ENCODE measurements at places on chromosomes 2 and 18.
A peak's percentile ranks its signal among the peaks of the same experiment; 100 is the strongest.

- no peak for DNase-seq
Measured at GRCh38 chr2:74004212-74005182, 19.8 kb downstream of the TET3 start.

GRCh38 chr2:241412144-241412543 lies 56.1 kb downstream of the FARP2 start:
- peak; percentile 22 for DNase-seq

- no peak for DNase-seq
Measured at GRCh38 chr2:197851451-197851850, 47.1 kb downstream of the PLCL1 start.

GRCh38 chr2:674321-674985 lies 2.8 kb downstream of the TMEM18 start:
- DNase-seq, result peak; percentile 29

GRCh38 chr2:239264838-239265651 lies 135.8 kb downstream of the HDAC4 start:
- peak; percentile 76 for DNase-seq

DNA sequence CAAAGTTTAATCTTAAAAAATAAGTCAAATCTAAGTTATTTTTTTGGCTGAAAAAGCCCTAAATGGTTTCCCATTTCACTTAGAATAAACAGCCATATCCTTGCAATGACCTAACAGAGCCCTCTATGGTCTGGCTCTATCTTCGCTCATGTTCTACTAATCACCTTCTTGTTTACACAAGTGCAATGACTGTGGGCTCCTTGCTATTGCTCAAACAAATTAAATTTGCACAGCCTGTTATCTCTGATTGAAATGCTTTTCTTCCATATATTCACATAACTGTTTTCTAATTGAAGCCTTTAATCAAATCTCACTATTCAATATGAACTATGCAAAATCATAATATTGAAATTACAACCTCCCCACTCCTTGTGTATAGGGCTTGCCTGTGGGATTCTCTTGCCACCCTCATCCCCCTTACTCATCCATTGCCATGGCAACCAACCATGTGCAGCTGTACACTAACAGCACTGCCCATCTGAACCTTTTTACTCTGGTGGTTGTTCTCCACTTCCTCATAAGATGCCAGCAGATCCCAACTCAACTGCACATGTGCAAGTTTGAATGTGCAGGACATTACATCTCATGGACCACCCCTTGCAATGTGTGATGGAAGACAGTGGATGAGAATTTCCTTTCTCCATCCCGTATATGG lies 1083.2 kb downstream of the SOCS6 start:
- DNase-seq, result no peak

GRCh38 chr18:78086931-78087330 lies 837.3 kb downstream of the GALR1 start:
- no peak for DNase-seq

- no peak for DNase-seq
Measured at GRCh38 chr18:6543330-6543908, 128.7 kb upstream of the L3MBTL4 start.

- DNase-seq, result no peak
Measured at GRCh38 chr18:27860701-27861107, 316.2 kb downstream of the CDH2 start.

DNA sequence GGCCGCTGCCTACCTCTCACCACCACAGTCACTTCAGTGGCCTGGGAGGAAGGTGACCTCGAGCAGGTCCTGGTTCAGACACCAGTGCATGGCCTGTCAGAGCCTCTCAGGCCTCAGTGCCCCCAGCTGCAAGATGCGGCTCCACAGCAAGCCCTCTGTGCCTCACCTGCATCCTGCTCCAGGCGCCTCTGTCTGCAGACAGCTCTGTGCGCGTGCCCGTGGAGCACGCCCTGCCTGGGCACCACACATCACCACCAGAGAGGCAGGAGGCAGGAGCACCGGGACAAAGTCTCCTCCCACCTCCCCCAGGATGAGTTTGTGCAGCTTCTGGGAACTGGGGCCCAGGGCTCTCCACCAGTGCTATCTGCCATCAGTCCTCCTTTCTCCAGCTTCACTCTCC lies 98.7 kb downstream of the TFCP2L1 start:
- DNase-seq, result no peak

DNA sequence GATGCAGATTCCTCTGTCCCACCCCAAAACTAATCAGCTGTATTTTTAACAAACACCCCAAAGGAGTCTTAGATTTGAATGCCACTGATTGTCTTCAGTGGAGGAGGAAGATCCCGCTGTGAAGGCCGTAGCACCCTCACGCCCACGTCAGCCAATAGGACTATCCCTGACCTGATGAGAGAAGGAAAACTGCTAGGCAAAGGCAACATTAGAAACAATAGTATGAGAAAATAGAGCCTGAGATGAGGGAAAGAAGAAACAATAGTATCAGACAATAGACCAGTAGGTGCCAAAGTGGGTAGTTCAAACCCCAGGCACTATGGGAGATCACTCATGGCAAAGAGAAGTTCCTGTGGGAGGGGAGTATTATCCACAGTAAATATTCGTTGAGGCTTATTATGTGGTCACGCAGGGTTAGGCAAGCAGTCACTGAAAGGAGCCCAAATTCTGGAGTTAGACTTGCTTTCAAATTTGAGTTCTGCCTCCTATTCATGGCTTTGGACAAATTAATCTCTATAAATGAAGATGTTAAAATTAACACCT lies 2.8 kb downstream of the PCBP1 start:
- no peak for DNase-seq

GRCh38 chr2:134314202-134314601 lies 60.3 kb downstream of the MGAT5 start:
- DNase-seq, result no peak

DNA sequence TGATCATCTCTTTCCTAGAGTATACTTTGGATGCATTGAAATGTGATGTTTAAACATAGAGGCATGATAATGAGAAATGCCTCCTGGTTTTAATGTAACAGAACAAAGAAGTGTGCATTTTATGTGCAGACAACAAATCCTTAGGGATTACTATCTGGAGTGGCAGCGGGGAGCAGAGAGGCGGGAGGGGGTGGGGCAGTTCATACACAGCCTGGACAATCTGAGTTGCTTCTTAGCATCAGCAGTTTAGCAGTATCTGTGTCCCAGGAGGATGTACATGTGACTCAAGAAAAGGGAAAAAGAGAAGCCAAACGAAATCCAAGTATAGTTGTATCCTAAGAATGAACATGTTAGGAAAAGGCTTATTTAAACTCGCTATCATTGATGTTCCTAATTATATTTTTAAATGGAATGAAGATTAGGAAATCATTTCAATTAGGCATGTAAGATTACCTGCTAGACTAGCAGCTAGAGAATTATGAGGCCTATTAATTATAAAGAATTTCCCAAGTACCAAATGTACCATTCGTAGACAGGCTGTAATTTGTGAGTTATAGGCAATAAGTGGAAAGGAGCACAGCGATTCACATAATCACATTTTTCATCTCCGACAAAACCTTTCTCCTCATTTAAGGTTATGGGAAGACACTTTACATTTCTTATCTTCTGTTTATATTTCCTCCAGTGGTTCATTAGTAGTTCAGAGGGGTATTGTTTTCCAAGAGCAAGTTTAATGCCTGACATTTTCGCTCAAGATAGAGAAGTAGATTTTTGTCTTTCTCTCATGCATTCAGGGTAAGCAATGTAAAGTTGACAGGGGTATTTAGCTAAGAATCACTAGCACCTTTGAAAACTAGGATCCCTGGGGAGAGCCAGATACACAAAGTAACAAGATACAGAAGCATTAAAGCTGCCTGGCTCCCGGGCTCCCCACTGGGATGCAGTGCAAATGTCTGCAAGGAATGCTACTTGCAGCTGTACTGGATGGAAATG lies 141.3 kb upstream of the NOSTRIN start:
- DNase-seq, result no peak

GRCh38 chr2:226625946-226626345 lies 173.7 kb downstream of the IRS1 start:
- no peak for DNase-seq

DNA sequence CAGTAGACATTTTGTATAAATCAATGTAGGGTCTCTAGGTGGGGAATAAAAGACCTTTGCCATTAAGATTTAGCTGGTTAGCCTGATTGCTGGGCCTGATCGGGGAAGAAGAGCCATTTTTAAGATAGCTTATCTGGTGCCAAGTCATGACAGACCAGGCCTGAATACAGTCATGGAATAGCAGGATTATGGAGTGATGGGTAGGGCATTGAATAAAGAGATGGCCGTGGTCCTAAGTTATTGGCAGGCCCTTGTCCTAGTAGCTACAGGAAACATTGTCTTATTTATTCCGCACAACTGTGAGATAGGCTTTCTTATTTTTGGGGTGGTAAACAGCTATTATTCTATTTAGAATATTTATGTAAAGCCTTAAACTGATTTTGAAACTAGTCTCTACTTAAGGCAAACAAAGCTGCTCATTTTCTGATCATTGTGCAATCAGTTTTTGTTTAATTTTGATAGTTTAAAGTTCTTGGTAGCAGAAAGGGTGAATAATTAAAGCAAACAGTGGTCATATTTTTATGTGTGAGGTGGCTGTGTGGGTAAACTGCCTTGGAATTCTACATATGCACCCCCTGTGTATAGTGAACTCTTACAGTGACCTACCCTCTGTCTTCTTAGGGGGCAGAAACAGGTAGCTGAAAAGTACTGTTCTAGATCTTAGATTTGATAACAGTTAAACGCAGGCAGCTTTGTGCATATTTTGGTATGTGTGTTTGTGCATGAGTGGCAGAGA lies 22.6 kb downstream of the ZNF236 start:
- no peak for DNase-seq

DNA sequence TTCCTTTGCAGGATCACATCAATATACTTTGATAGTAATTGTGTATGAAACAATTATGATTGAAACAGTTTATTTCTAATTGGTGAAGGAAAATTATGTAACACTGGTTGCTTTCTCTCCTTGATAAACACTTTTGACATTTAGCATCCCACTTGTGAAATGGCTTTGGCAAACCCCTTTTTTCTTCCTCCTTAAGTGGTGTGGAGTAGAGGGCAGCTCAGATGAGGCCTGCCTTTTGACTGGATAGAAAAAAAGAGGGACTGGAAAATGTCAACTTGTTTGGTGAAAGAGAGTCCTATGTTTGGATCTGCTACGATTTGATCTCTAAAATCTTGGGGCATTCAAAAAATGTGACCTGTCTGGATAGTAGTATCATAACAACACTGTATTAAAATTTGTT lies 318.3 kb downstream of the MEIS1 start:
- no peak for DNase-seq

GRCh38 chr18:62189208-62189607 lies 2.2 kb downstream of the RELCH start:
- DNase-seq, result no peak

GRCh38 chr2:97997784-97998392 lies 2.1 kb upstream of the TMEM131 start:
- no peak for DNase-seq

DNA sequence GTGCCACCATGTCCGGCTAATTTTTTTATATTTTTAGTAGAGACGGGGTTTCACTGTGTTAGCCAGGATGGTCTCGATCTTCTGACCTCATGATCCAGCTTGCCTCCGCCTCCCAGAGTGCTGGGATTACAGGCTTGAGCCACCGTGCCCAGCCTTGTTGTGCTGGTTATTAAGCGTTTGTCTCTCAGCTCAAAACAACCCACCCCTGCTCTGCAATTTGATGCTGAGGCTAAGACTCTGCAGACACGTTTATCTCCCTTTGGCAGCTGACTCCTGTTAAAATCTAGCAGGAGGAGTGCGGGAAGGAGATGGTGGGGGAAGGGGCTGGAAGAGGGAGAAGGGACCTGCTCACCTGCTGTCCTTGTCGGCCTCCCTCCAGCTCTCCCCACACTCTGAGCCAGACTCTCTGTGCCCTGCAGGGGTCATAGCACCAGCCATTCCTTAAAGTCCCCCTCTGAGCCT lies 29.9 kb upstream of the IMPA2 start:
- DNase-seq, result no peak

DNA sequence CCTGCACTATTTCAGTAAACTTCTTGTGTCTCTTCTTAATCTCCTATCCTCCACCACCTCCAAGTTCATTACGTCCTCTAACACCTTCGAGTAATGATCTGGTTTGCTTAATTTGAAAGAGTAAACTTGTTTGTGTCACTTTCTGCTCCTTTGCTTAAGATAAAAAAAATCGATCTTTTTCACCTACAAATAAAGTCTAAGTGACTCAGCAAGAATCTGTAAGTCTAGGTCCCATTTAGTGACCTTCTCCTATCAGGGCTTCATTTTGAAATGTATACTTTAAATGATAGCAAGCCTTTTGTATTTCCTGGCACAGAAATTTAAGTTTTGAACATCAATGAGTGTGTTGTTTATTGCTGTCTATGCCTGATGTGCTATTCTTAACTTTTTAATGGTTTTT lies 260.9 kb upstream of the TFPI start:
- DNase-seq, result no peak

DNA sequence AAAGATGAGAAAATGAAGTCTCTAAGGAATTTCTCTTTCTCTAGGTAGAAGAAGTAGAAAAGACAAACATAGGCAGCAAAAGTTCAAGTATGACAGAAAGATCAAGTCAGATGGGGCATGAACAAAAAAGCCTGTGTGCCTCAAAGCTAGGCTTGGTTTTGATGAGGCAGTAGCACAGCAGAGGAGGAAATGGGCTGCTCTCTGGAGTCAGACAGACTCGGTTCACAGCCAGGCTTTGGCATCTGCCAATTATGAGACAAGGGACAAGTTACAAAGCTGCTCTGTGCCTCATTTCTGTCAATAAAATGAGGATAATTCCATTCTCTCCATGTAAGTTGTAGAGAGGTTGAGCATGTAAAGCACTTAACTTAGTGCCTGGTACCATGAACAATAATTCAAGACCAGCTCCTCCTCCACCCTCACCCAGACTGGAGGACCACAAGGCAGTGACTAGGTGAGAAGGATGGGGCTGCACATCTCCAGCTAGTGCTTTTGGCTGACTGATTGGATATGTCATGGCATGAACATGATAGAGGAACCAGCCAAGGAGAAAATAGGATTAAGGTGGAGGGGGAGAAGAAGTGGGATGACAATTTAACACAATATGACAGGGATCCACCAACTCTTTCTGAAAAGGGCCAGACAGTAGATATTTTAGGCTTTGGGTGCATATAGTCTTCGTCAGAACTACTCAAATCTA lies 84.6 kb downstream of the TMEM163 start:
- no peak for DNase-seq

GRCh38 chr2:236078297-236079255 lies 89.6 kb downstream of the GBX2 start:
- DNase-seq, result no peak

DNA sequence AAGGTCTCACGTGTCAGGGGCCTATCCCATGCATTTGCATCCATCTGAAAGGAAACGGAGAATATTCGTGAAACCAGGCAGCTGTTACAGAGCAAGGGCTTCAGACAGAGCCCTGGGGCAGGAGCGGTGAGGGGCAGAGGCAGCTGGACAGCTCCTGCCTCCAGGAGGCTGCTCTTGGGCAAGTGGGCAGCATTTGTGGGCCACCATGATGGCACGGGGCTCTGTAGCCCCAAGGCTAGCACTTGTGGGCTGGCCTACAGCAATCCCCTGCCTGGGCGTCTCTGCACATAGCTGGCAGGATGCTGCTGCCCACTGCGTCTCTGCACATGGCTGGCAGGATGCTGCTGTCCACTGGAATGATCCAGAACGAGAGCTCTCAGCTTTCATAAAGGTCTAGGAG lies 52.8 kb upstream of the PTMA start:
- no peak for DNase-seq

GRCh38 chr2:211487733-211488132 lies 931.3 kb downstream of the CPS1 start:
- no peak for DNase-seq

GRCh38 chr18:56030060-56030459 lies 442.1 kb upstream of the TCF4 start:
- no peak for DNase-seq

All from activated CD4-positive, alpha-beta T cell treated with anti-CD3 and anti-CD28 coated beads for 36 hours (primary cell).